Lower lobe of right lung (tissue), 2 donors: ENCODE measurements at places on chromosomes 7 and 10. TPM values are rescaled to one million over a fixed set of nuclear protein-coding genes. Genes with fewer than 3 reads are reported as not detected.

WDR86 gene
- total RNA-seq = 4.4 TPM

CYP3A4 gene
- not detected for total RNA-seq

GIMAP8 gene
- 44.4 TPM for total RNA-seq

CH25H gene
- total RNA-seq = 4.4 TPM

PTN gene
- total RNA-seq = 6.3 TPM

GSAP gene
- 80.0 TPM for total RNA-seq

PRSS2 gene
- total RNA-seq = not detected

SEMA4G gene
- 5.1 TPM for total RNA-seq

GRCh38 chr10:126187399-126187798 is 200.9 kb downstream of the ADAM12 start:
- H3K4me3 ChIP-seq = no peak overlapping the region
- no peaks in the 10 kb centered on the region for H3K27me3 ChIP-seq
- no peaks in the 10 kb centered on the region for H3K36me3 ChIP-seq

- H3K36me3 ChIP-seq = no peaks in the 10 kb centered on the region
- no peaks in the 10 kb centered on the region for H3K27me3 ChIP-seq
- DNase-seq = no peak
- H3K4me3 ChIP-seq = no peak overlapping the region
These were observed 51.3 kb upstream of the STEAP4 start for GRCh38 chr7:88357781-88358525.

- no peaks in the 10 kb centered on the region for H3K27me3 ChIP-seq
- H3K4me1 ChIP-seq = peaks cover 50% of the 10 kb centered on the region
- H3K4me3 ChIP-seq = no peak overlapping the region
- H3K27ac ChIP-seq = no peak overlapping the region
- DNase-seq = peak; percentile 83
These were observed 24.8 kb downstream of the AGAP3 start for GRCh38 chr7:151110941-151111645.

DNA sequence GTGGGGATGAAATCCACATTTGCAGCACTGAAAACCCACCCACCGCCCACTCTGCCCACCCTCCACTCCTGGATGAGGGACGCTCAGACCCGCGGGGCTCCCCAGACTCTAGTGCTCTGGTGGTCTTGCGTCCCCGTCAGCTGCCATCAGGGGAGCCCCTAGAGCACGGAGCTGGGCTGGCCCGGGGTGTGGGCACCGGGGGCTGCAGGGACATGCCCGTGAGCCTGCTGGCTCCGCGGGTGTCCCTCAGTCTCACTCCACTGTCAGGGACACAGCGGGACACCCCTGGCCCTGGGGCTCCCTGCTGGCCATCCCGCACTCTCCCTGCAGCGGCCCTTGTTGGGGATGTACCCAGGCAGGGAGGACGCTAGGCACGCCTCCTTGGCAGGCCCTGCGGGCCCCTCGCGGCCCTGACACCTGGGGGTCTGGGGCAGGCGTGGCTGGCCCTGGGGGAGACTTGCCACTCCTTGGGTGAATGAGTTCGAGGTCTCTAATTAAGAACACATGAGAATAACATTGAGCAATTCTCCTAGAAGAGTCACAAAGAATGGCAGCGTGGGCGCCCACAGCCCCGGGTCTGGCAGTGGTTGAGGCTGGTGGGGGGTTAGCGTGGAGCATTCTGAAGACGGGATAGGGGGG is 64.2 kb downstream of the CFAP46 start:
- no peak overlapping the region for H3K27ac ChIP-seq
- no peak for DNase-seq
- H3K36me3 ChIP-seq = no peaks in the 10 kb centered on the region
- no peak overlapping the region for H3K4me3 ChIP-seq
- no peaks in the 10 kb centered on the region for H3K4me1 ChIP-seq

- H3K27ac ChIP-seq = no peak overlapping the region
- no peak for DNase-seq
- no peaks in the 10 kb centered on the region for H3K27me3 ChIP-seq
- peaks cover 62% of the 10 kb centered on the region for H3K4me1 ChIP-seq
These were observed 10.2 kb downstream of the ZC3HAV1 start for GRCh38 chr7:139099172-139099947.

DNA sequence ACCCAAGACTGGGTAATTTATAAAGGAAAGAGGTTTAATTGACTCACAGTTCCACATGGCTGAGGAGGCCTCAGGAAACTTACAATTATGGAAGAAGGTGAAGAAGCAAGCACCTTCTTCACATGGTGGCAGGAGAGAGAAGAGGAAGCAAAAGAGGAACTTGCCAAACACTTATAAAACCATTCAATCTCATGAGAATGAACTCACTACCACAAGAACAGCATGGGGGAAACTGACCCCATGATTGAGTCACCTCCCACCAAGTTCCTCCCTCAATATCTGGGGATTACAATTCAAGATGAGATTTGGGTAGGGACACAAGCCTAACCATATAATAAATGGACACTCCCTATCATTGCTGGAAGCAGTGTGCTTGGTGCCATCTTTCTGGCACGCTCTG is 506.3 kb downstream of the CALN1 start:
- no peaks in the 10 kb centered on the region for H3K4me1 ChIP-seq
- no peaks in the 10 kb centered on the region for H3K36me3 ChIP-seq
- no peak overlapping the region for H3K4me3 ChIP-seq
- no peaks in the 10 kb centered on the region for H3K27me3 ChIP-seq

DNA sequence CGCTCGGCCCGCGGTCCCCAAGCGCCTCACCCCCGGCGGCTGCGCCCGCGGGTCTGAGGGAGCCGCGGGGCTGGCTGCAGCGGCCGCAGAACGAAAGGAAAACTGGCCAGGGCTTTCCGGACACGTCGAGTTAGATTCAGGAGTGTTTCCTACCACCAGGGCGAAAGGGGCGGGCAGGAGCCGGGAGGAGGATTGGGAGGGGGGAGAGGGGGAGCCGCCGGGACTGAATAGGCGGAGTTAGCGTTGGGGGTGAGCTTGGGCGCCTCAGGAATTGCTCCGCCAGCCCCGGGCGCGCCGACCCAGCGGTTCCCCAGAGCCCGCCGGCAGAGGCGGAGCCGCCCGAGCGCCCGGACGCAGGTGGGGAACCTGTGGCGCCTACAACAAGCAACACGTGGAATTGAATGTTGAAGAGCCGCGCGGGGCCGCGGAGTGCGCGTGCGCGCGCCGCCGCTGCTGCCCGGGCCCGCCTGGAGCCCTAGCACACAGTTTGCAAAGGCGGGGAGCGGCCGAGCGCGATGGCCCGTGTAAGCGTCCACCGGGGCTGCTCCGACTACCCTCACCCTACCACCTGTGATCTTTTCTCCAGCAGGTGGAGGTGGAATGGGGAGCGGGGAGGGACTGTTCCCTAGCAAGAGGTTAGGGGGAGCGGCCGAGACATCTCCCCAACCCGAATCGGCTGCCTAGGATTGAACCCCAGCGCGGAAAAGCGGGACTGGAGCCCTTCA is at the start of gene CADPS2:
Gene CADPS2, minus strand, starts transcription at position 104 of the 725 bp plus-strand sequence. CDS start 123 bp downstream, outside the sequence.
- H3K36me3 ChIP-seq = no peaks in the 10 kb centered on the region
- peak within 1 kb of the TSS; percentile 84 for H3K4me3 ChIP-seq
- peak within 1 kb of the TSS; percentile 93 for H3K27ac ChIP-seq
- H3K27me3 ChIP-seq = no peaks in the 10 kb centered on the region
- H3K4me1 ChIP-seq = peaks cover 38% of the 10 kb centered on the region

DNA sequence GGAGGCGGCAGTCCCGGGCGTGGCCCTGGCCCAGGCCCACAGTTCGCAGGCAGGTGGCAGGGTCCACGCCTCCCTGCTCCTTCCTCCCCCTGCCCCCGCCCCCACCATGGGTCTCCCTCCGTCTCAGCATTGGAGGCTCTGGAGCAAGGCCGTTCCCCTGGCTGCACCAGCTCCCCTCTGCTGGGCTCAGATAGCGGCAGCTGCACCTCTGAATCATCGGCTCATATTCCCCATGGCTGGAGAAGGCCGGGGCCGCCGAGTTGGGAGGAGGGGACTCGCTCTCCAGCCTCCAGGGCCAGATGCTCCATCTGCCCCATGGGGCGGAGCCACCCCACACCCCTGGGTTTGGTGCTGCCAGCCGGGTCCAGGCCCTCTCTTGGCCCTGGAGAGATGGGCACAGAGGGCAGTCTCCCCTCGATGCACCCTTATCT is 145.0 kb downstream of the ELFN1 start:
- H3K4me3 ChIP-seq = no peak overlapping the region
- DNase-seq = no peak

GRCh38 chr10:76454506-76455140 is 1023.2 kb downstream of the LRMDA start:
- H3K36me3 ChIP-seq = no peaks in the 10 kb centered on the region
- no peaks in the 10 kb centered on the region for H3K27me3 ChIP-seq
- H3K27ac ChIP-seq = no peak overlapping the region
- H3K4me1 ChIP-seq = no peaks in the 10 kb centered on the region

DNA sequence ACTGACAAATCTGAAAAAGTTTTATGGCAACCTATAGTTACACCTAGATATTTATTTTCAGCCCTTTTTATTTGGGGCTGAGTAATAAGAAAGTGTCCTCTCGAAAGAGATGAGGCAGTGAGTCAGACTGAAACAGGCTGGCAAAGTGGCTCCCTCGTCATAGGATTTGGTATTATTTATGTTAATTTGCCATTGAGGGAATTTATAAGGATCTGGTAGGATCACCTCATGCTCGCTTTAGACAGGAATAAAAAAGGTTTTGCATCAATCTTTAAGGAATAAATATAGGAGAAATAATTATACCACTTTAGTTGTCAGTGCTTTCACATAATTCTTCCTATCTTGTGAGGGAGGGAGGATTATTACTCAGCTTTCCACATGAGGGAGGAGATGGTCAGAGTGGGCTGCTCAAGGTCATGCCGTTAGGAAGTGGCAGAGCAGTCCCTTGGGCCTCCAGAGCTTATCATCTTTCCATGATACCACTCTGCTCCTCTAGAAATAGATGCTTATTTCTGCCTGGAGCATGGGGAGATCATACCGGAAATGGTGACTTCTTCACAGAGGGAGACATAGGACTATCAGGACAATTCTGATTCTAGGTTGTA is 356.8 kb downstream of the GPR158 start:
- no peak overlapping the region for H3K4me3 ChIP-seq
- no peak for DNase-seq
- H3K4me1 ChIP-seq = no peaks in the 10 kb centered on the region
- no peaks in the 10 kb centered on the region for H3K27me3 ChIP-seq

- no peak overlapping the region for H3K27ac ChIP-seq
- H3K36me3 ChIP-seq = no peaks in the 10 kb centered on the region
- H3K4me1 ChIP-seq = no peaks in the 10 kb centered on the region
- DNase-seq = no peak
- H3K4me3 ChIP-seq = no peak overlapping the region
- H3K27me3 ChIP-seq = no peaks in the 10 kb centered on the region
These were observed 181.0 kb downstream of the SORCS3 start for GRCh38 chr10:104822088-104822487.

GRCh38 chr10:69327463-69328379 is 49.4 kb downstream of the HK1 start:
- H3K4me1 ChIP-seq = peaks cover 69% of the 10 kb centered on the region
- DNase-seq = peak; percentile 86
- H3K36me3 ChIP-seq = peaks cover 5% of the 10 kb centered on the region
- peak overlapping the region; percentile 36 for H3K4me3 ChIP-seq
